ENCODE measurements at places on chromosomes 3 and 15.

- DNase-seq: no peak
These were observed 28.6 kb upstream of the MINAR1 start for GRCh38 chr15:79403501-79403900.

- no peak for DNase-seq
These were observed 114.5 kb downstream of the SUCNR1 start for GRCh38 chr3:151987893-151988292.

- no peak for DNase-seq
These were observed 91.0 kb downstream of the CPN2 start for GRCh38 chr3:194259982-194260766.

GRCh38 chr15:90205886-90206285, 4.8 kb downstream of the SEMA4B start:
- DNase-seq: no peak

Measured in putamen (tissue), 1 donor.